ENCODE measurements at places on chromosomes 6 and 20.

DNA sequence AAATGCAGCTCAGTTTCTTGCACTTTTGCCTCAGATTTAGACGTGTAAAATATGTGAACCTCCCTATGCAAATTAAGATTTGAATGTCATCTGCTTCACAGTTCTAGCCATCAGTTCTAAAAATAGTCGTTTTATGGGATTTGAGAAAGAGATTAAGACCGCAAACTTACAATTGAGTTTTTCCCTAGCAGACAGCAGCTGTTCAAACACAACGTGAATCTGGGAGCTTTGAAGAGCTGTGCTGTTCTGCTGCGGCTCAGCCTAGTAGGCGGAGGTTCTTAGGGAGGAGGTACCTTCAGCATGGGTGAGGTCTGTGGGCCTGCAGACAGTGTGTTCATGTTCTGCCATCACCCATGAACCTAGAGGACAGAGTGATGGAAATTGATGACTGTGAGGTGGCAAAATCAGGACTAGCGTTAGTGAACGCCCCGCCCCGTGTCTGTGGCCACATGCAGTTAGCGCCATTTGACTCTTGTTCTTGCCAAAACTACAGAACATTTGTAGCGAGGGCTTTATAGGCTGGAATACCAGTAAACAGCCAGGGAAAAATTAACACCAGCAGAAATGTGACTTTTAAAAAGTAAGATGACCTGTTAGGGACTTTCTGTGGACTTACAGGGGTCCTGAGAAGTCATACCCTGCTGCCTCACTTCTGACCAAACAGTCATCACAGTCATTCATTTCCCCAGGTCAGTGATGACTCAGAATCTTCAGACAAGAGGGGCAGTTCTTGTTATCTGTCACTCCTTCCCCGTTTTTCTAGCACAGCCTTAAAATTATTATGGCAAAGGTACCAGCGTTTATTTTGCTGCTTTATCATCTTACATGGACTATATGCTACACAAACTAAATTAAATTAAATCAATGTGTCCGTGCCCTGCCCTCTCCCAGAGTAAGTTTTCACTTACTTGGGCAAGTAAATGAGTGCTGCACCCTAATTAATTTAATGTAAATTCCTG lies 84.3 kb upstream of the TMEM181 start:
- no peak for DNase-seq

GRCh38 chr6:157831018-157831369 lies 7.9 kb downstream of the SNX9 start:
- DNase-seq = no peak

- DNase-seq = no peak
Observed at GRCh38 chr6:51489133-51489532, 598.3 kb downstream of the PKHD1 start.

DNA sequence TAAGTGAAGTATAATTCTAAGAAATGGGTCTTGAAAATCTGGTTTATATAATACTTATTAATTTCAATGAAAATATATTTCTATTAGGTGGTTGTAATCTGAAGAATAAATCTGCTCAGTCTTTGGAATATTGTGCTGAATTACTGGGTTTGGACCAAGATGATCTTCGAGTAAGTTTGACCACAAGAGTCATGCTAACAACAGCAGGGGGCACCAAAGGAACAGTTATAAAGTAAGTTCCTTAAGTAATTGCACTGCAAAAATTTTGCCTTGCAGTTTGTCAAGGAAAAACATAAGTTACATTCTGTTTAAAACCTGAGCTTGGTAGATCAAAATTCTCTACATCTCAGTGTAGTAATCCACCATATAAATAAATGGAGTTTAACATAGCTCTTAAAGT lies 106.0 kb downstream of the MYO6 start:
- DNase-seq = no peak

DNA sequence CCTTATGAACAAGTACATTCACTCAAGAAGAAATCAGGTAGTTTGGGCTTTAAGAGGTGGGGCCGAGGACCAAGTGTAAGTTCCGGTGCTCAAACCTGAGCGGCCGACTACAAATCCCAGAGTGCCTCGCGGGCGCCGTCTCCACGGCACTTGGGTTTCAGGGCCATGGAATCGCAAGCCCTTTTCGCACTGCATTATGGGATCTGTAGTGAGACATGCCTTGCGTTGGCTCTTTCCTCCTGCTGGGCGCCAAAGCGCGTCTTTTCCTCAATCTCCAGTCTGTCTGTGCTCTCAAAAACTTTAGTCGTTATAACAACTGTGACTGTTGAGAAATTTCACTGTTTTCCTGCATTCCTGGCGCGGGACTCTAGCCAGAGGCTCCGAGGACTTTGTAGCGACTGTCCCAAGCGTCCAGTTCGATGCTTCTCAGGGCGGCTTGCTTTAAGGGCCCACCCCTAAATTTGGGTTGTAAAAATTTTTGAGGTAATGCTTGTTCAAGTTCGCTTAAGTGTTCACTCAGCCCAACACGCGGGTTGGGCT lies 408 bp upstream of the FBXO9 start:
- peak; percentile 93 for DNase-seq

GRCh38 chr6:40469323-40469722 lies 117.8 kb downstream of the LRFN2 start:
- no peak for DNase-seq

- no peak for DNase-seq
Observed at GRCh38 chr6:70219943-70220613, 82.8 kb downstream of the COL9A1 start.

DNA sequence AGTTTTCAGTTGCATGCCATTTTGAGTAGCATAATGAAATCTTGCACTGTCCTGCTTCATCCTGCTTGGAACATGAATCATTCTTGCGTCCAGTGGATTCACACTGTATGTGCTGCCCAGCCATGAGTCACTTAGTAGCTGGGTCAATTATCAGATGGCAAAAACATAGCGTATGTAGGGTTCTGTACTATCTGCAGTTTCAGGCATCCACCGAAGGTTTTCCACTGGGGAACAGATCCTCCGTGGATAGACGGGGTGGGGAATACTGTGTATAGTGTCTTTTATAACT lies 61.4 kb downstream of the IL22RA2 start:
- no peak for DNase-seq

DNA sequence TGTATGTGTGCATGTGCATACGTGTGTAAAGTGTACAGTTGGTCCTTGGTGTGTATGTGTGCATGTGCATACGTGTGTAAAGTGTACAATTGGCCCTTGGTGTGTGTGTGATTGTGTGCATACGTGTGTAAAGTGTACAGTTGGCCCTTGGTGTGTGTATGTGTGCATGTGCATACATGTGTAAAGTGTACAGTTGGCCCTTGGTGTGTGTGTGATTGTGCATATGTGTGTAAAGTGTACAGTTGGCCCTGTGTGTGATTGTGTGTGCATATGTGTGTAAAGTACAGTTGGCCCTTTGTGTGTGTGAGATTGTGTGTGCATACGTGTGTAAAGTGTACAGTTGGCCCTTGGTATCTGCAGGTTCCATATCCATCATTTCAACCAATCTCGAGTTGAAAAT lies 5.1 kb upstream of the LIME1 start:
- DNase-seq = no peak

DNA sequence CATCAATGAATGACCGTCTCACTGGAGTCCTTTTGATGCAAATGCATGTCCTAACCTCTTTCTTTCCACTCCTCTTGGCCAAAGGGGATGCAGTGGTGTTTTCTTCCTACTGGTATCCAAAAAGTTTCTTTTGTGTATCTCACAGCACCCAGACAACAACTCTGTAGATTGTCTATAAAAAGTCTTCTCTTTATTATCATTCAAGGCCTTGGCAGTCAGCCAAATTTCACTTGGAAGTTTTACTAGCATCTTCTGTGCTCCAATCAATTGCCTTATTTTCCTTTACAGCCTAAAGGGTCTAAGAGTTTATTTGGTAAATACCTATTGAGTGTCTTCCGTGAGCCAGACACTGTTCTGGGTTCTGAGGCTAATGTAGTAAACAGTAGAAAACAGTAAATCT lies 150.2 kb upstream of the RNF217 start:
- DNase-seq = no peak

- no peak for DNase-seq
Observed at GRCh38 chr20:15179381-15179780, 842.0 kb upstream of the FLRT3 start.

DNA sequence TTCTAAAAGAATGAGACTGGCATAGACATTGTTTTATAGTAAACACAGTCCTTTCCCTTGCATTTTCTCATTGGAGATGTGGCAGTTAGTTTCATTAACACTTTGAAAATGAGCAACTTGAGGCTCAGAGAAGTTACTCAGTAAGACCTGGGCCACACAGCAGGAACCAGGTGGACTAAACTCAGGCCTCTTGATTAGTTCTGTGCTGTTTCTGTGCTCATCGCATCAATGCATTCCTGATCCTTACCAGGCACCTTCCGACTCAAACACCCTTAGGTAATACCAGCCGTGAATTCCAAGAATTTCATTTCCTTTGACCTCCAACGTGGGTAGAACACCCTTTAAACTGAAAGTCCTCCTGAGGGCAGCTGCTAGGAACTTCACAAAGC lies 362.8 kb downstream of the ESR1 start:
- no peak for DNase-seq

DNA sequence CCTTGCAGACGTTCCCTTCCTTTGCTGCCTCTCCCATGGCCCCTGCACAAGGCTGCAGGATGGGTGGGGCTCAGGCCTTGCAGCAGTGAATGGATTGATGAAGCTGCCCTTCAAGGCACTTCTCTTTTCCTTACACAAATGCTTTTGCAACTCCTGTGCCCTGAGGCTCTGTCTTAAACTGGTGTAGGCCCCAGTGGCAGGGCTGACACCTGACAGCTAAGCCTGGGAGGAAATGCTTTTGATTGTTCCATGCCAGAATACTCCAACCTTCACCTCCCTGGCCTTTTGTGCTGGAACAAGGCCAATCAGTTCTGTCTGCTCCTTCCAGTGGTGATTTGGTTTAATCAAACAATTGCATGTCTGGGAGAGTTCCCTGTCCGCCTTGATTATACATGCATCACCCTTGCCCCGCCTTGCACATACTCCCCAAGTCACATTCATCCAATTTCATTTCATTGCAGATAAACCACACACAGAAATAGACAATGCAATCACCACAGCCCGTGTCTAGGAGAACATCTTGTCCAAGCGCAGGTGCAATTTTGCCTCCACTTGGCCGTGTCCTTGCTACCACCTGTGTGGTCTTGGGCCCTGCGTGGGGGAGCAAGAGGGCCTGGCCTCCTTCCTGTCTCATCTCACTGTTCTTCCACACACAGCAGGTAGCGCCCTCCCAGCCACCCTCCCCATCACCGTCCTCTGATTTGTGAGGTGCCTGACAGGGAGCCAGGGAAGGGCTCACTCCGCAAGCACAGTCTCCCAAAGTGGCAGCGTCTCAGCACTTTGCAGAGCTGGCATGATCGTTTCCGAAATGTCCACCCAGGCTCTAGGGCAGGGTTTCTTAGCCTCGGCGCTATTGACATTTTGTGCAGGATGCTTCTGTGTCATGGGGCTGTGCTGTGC lies 120.4 kb downstream of the CDH26 start:
- no peak for DNase-seq

DNA sequence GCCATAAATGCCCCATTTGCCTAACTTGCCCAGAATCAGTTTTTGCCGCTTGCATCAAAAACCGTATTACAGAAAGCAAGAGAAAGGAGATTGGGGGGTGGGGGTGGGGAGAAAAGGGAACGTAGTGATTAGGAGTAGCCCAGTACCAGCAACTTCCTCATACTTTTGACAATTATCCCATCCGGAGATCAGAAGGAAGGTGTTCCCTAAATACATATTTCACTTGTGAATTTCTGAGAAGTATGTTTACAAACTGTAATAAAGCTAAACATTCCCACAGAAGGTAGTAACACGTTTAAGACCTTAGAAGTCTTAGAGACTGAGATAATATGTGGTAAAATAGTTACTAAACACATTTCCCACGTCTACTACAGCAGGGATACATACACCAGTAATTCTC lies 14.5 kb downstream of the PREP start:
- DNase-seq = no peak

DNA sequence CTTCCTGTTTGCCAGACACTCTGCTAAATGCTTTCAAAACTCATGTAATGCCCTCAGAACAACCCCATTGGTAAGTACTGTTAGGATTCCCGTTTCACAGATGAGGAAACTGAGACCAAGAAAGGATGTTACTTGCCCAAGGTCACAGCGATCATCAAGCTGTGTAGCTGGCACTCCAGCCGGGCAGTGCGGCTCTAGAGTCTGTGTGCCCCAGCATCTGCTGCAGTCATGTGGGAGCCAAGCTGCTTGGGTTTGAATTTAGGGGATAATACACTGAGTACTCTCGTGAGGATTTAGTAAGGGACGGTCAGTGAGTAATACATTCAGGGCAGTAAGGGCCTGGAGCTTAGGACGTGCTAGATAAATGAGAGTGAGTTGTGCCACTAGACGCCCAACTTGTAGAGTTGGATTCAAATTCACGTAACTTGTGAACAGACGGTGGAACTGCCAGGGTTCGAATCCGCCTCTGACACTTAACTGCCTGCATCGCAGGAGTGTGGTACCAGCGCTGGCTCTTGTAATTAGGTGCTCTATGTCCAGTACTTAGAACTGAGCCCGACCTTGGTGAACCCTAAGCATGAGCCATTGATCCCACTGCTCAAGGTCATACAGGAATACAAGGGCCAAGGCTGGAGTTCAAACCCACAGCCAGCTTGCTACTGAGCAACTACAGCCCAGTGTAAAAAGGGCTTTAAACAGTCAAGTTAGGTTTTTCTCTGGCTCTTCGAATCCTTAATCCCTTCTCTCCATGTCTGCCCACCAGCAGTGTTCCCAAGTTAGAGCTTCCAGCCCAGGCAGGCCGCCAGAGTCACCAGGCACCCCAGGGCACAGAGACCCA lies 70.2 kb downstream of the EYA2 start:
- peak; percentile 27 for DNase-seq

DNA sequence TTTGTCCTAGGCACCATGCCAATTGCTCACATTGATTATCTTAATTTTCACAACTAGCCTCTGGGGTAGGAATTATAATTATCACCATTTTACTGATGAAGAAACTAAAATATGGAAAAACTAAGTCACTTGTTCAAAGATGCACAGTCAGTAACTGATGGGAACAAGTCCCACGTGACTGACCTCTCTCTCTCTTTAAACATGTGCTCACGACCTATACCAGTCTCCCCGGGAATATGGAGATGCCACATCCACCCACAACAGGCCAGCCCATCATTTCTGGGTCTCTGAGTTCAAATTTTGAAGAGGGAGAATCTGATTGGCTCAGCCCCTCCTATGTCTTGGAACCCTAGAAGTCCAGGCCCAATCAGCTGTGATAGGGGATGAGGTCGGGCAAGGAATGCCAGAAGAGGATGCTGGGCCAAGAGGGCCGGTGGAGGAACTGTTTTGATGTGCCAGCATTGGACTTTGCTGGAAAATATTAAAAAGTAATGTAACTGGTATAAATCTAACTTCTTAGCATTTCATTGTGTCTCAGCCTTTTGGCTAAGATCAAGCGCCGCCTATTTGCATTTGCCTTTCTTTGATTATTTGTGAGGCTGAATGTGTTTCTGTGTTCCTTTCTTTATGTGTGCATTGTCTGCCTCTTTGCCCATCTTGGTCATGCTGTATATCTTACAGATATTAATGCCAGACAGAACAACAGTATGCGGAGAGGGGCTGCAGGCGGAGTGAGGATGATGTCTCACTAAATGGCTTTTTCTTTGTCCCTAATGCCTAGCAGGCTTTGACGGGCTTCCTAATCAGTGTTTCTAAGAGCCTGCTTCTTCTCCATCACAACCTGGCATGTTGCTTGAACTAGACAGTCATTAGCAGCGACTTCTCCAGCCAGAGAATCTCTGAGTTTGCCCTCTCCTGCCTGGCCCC lies 126.6 kb downstream of the VEGFA start:
- no peak for DNase-seq

GRCh38 chr20:37394543-37395409 lies 48.8 kb downstream of the SRC start:
- DNase-seq = no peak
